HCT116 (cell line): ENCODE measurements at places on chromosomes 7 and 10. TPM values are rescaled to one million over a fixed set of nuclear protein-coding genes. Genes with fewer than 3 reads are reported as not detected.

MBLAC1 gene
- total RNA-seq, result 2.0 TPM

TMEM236 gene
- 0.07 TPM for total RNA-seq

EEPD1 gene
- 4.2 TPM for total RNA-seq

DNA sequence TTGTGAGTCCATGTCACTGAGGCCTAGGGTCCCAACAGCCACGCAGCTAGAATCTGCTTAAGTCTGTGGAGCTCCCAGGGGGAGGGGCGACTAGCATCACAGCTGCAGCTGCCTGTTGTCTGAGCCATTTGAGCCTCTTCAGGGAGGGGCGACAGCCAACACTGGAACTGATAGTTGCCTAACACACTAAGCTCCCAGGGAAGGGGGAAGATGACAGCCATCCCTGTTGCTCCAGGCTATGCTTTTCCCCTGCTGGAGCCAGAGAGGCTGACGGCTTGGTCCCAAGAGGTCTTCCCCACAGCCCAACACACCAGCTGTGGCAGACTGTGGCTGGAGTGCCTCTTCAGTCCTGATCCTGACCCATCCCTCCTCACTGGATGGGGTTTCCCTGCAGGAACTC is 817.5 kb downstream of the NXPH1 start:
- no peak for DNase-seq

- no peak for DNase-seq
Observed at GRCh38 chr10:8051851-8052257, 2.6 kb upstream of the GATA3 start.

GRCh38 chr7:87216701-87217508 is 2.6 kb downstream of the TMEM243 start:
- DNase-seq, result no peak

DNA sequence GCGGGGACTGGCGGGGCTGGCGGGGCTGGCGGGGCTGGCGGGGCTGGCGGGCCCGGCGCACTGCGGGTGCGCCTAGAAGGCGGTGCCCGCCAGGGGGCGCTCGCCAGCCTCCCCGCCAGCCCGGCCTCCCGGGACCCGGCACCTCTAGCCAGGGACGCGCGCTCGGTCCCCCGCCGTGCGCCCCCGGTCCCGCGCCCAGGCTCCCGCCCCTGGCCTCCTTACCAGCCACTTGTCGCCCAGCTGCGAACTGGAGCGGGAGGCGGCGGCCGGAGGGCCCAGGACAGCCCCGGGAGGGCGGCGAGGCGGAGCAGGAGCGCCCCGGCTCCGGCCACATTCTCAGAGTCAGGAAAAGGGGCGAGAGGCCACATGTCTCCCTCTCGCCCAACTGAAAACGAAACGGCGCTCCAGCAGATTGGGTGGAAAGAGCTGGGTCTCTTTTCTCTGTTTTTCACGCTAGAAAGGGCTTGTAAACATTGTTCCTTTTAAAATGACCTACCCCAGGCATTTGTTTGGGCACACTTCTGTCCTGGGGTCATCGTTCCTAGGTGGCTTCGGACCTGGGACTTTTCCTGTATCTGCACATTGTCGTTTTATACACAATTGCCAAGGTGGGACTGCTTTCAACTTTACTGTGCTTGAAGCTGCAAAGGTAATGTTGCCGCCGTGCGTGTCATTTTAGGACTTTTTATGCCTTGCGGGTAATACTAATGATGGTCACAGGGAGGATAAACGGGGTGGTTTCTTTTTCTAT is 378 bp upstream of the PRKCQ start:
- peak; percentile 22 for DNase-seq

DNA sequence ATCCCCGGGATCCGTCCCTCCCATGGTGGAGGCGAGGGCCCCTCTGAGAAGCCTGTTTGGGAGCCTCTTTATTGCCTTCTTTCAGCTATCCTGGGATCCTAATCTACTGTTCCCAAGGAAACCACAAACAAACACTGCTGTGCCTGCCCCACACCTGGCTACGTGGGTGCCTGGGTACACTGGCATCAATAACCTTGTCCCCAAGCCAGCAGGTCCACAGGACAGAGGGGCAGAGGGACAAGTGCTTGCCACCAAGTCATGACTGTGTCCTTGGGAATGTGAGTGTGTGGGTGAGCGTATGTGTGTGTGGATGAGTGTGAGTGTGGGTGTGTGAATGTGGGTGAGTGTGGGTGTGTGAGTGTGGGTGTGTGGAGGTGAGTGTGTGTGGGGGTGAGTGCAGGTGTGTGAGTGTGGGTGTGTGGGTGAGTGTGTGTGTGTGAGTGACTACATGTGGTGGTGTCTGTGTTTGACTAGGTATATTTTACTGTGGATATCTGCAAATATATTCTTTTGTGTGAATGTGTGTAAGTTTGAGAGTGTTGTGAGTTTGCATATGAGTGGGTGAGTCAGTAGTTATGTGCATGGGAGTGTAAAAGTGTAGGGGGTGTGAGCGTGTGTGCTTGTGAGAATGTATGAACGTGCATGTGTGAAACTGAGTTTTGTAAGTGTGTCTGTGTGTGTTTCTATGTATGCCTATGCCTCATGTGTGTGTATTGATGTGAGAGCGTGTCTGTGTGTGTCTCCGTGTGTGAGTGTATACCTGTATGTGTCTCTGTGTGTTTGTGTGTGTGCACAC is 96.1 kb downstream of the TNS3 start:
- no peak for DNase-seq
